ENCODE measurements at places on chromosomes 13 and 19.

GRCh38 chr19:47257411-47258169 is 1.3 kb downstream of the CCDC9 start:
- DNase-seq = peak; percentile 67

DNA sequence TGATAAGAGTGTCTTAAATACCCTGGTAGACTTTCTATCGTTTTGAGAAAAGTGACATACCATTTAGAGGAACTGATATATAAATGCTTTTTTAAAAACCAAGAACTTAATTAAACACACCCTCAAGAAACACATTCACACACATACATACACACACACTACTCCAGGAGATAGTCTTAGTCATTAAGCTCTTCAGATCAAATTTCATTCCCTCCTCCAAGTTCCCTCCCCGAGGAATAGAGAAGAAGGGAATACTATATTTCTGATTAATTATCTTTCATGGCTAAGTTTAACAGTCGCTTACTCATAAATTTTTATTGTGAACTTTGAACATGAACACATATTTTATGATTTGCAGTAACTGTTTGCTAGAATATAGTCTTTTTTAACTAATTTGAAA is 1109.5 kb downstream of the SLITRK1 start:
- no peak for DNase-seq

DNA sequence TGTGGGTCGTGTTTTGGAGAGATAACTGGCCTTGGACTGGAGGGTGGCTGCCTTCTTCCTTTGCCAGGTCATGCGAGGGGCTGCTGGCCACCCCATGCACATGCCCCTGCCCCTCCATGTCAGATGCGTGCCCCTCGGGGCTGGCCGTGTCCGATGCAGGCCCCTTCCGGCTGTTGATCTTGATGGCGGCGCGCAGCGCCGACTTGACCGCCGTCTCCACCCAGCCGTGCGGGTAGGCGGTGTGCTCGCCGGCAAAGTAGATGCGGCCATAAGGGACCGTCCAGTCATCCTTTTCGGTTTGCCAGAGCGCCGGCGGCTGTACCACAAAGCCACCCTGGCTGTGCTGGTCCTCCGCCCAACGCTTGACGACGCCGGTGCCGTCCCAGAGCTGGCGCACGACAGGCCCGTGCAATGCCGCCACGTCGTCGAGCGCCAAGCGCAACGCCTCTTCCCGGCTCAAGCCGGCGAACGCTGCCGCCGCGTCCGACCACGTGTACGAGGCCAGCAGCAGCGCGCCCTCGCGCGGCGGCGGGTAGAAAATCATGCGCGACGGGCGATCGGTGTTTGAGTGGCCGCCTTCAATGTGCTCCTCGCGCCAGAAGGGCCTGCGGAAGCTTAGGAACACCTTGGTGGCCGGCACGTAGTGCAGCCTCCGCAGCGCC is 6.9 kb downstream of the IL4I1 start:
- no peak for DNase-seq

GRCh38 chr19:35557539-35558399 is 5.7 kb downstream of the ATP4A start:
- no peak for DNase-seq

DNA sequence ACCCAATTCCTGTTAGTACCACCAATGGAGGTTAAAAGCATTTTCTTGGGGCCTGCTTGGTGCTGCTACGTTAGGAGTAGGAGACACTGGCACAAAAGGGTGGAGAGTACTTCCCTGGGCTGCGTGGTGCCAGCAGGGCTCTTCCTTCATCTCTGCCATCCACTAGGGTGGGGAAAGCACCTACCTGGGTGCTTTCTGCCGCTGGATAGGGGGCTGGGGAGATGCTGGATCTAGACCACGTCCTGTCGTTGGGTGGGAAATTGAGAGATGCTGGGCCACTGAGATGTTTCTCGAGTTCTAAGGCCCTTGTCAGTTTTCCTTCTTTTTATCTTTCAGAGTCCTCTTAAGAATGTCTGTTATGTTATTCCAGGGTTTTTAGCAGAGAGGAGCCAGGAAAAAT is 6.7 kb upstream of the FCGBP start:
- DNase-seq = no peak

- DNase-seq = no peak
Observed at GRCh38 chr13:73481886-73482445, 423.2 kb downstream of the KLF5 start.

- no peak for DNase-seq
Observed at GRCh38 chr13:48533961-48534600, 1.2 kb upstream of the RCBTB2 start.

DNA sequence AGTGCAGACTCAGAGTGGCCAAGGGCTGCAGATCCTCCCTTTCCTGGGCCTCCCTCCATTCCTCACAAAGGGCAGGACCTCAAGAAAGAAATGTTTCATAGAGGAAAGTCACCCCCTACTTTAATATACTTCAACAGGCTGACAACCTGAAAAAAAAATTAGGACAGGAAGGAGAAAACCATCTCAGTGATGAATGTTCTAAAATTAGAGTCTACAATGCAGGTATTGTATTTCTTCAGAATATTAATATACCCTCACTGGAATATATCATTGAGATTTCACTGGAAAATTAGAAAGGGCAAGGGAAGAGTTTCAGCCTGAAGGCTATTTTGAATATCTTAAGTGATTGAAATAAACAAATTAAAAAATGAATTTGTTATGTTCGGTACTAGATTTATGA is 176.9 kb downstream of the DNAJC15 start:
- no peak for DNase-seq

DNA sequence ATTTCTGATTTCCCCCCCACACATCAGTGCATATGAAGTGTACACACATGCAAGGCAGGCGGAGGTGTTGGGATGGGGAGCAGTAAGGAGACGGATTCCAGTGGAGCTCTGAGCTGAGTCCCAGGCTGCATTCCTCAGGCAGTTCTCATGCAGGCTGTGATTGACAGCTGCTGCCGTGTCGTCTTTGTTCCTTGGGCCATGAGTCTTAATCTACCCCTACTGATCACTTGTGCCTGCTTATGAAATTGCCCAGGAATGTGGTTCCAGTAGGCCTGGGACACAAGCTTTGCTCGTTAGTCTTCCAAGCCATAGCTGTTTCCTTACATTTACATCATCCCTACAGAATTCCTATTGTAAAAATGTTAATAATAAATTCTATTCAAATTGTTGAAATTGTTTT is 1241.9 kb downstream of the UQCRFS1 start:
- DNase-seq = no peak

DNA sequence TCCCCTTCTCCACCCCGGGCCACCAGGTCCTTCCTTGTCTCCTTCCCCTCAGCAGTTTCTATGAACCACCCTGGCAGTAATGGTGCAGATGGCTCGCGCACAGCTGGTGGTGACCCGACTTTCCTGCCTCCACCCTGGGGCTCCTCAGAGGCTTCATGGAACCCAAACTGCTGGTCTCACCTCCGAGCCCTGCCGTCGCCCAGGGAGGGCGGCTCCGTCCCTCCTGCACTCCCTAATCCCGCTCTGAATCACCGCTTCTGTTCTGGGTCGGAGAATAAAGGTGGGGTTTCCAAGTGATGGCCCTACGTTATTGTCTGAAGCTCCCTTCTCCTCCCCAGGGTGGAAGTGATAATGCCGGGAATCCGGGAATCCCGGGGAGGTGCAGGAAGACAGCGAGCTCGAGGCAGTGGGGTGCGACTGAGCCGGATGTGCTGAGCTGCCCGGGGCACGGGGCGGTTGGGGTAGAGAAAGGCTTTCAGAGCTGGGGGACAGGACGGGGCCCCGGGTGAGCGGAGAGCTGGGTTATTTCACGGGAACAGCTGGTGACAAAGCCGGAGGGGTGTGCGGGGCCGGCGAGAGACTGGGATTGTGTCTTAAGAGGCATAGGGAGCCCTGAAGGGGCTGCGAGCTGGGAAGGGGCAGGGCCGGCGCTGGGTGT is 711 bp downstream of the FUT2 start:
- DNase-seq = no peak

DNA sequence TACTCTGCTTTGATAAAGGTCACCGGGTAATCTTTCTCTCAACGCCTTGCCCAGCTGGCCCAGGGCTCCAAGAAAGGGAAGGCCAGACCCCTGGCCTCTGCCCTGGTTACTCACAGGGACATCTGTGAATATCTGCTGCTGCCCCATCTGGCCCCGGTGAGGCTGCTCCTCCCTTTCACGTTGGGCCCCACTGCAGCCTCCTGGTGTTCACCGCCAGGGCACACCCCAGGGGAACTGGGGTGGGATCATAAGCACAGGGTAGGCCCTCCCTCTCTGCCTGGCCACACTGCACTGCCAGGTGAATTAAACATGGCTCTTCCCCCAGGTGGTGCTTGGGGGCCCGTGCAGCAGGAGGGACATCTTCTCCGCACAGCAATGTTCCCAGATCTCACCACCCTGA is 12.7 kb downstream of the LAIR1 start:
- DNase-seq = no peak

DNA sequence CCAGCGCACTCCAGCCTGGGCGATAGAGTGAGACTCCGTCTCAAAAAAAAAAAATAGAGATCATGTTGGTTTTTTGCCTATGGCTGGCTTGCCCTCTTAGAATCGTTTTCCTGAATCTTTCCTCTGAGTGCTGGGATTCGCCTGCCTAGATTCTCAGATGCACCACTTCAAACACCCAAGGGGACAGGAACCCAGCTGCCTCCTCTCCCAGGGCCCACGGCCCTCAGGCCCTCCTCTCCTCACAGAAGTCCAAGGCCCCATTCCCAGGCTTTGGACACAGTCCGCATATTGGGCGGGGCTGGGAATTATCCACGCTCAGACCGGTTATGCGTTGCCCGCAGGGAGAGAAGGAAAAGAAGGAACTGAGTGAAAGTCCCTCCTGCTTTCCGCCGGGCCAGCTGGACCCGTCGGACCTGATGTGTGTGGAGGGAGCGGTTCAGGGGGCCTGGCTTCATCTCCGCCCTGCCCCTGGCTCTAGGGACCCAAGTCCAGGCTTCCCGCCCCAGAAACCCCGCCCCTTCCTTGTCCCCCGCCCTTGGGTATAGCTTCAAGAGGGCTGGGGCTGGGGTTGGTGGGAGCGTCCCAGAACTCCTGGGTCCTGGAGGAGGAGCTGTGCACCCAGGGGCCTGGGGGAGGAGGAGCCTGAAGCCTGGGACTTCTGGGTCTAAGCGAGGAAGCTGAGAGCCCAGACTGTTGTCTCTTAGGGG is 5.8 kb downstream of the PPFIA3 start:
- DNase-seq = no peak

GRCh38 chr13:26440111-26440510 is 117.4 kb upstream of the WASF3 start:
- no peak for DNase-seq

DNA sequence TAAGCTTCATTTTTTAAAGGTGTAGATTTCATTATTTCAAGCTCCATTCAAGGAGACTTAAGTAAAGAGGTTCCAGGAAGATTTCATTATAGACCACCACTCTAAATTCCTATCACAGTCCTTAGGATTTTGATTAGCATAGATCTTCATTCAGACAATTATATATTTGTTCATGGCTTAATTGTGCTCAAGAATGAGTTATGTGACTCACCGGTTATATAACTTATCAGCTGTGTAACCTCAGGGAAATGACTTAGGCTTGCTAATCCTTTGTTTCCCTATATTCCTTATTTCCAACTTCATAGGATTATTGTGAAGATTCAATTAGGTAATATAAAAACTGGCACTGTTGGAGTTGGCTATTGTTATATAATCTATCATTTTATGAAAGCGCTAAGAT is 632.8 kb upstream of the SPRY2 start:
- DNase-seq = no peak

GRCh38 chr19:34300380-34300779 is 46.0 kb downstream of the GARRE1 start:
- no peak for DNase-seq

- DNase-seq = no peak
Observed at GRCh38 chr13:95447814-95448213, 104.7 kb upstream of the CLDN10 start.

- DNase-seq = no peak
Observed at GRCh38 chr13:24650161-24650560, 30.0 kb upstream of the ATP12A start.

DNA sequence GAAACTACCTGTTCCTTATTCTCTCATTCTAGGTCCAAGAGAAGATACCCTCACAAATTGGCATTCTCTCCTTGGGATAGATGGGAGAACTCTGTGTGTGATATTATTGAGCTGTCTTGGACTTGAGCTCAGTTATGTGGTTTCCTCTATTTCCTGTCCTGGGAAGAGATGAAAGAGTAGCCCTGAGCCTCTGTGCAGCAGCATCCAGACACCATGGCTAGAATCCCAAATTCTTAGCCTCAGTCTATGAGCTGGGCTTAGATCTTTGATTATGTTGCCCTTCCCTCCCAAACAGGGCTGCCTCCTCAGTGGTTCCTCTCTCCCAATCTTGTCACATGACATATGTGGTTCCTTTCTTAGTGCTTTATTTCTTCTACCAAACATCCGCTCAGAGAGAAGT is 290.7 kb downstream of the SPRY2 start:
- no peak for DNase-seq

DNA sequence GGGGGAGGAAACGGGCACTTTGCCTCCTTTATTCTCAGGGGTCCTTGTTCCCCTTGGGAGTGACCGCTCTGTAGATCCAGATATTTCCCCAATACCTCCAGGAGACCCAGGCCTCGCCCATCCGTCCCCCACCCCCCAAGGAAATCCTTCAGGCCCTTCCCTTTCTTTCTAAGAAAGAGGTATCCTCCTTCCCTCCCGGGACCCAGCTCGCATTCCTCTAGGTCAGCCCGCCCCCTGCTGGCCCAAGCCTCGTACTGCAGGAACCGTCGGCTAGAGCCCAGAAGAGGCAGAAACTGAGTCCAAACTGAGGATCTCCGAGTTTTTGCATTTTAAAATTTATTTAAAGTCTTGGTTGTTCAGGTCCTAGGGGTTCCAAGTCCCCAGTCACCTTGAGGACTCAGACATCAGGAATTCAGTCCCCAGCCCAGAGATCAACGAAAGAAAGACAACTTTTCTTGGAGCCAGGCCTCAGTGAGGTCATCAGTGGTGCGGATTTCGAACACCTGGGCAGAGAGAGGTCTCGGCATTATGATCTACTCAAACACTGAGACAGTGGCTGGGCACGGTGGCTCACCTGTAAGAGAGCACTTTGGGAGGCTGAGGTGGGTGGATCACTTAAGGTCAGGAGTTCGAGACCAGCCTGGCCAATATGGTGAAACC is 7.5 kb upstream of the LRFN1 start:
- peak; percentile 55 for DNase-seq

GRCh38 chr19:36398571-36398970 is 19.6 kb upstream of the ZFP14 start:
- DNase-seq = no peak

DNA sequence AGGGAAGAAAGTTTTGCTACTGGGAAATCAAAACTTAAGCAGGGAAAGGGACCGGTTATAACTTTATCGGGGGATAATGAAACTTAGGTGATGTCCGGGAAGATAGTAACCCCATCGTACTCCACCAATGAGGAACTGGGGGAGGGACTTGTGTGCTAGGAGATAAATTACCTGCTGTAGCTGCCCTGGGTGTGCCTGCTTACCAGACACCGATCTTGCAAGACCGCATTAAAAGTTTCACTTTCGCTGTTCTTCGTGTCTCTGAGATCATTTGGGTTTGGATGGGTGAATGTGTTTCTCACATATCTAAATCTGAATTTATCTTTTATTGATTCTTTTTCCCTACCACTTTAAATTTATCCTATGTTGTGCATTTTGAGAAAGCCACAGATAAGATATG is 381.4 kb downstream of the SLITRK6 start:
- DNase-seq = no peak

GRCh38 chr19:7851623-7852500 is 21.8 kb downstream of the EVI5L start:
- DNase-seq = no peak

GRCh38 chr13:34003656-34004055 is 185.7 kb downstream of the RFC3 start:
- DNase-seq = no peak

Measured in NCI-H510A treated with DMSO at 0.1 percent for 48 hours (cell line).